ENCODE measurements at places on chromosomes 3 and 15.

DNA sequence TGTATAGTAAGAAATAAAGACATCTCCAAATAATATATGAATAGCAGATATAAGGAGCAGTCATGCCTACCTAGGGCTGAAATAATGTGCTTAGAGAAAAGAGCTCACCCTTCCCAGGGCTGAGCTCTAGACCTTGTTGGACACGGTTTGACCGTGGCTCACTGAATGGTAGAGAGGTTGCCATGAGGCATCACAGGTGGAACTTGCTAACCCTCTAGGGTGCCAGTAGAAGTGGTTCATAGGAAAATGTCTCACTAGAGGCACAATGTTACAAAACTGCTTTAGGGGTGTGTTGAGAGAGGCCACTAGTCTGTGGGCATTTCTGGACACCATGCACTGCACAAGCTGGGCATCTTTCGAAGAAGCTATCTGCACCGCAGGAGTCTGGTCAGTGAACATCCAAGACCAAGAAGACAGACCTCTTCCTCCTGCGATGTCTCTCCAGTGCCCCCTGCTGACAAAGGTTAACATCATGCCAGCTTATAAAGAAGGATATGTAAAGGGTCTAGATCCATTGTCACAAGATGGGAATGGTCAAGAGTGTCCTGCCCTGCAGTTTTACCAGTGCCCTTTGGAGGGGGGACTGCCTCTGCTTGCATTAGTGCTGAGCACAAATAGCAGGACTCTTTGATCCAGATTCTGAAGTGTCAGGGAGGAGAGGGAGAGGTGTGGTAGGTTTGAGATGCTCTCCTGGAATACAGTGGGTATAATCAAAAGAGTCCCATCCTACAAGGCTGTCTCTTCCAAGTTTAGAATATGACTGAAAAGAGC lies 266.8 kb downstream of the ZNF385D start:
- DNase-seq = peak; percentile 12

- DNase-seq = no peak
Measured at GRCh38 chr15:98386561-98386960, 261.8 kb upstream of the IGF1R start.

- no peak for DNase-seq
Measured at GRCh38 chr3:152190636-152191183, 78.0 kb upstream of the MBNL1 start.

DNA sequence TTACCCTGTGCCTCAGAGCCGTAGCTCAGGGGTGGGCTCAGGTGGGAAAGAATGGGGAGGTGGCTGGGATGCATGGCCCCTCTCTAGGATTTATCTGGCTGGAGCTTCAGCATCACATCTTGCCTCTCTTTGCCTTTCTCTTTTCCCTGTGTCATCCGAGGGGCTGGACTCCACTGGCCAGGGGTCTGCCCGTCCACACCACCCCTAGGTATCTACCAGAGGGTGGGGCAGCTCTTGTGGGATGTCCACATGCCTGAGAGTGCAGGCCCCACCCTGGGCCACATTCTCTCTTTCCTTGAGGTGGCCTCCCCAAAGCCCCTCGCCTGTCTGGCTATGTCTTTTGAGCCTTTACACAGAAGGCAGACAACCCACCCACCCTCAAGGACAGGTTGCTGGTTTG lies 37.2 kb downstream of the PXYLP1 start:
- DNase-seq = no peak

DNA sequence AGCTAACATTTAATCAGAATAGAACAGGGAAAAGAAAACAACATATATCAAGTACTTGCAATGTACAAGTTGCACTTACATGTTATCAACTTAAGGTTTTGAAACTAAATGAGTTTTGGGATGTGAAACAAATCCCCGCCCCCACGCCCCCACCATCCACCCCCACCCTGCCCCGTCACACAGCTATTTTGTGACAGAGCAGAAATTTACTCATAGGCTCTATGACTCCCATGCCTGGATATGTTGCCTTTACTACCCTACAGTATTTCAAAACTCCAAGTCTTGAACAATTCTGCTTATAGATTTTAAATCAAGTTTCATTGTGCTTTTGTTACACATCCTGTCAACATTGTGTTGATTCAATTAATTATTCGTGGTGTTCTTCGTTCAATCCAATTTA lies 18.1 kb upstream of the IL1RAP start:
- no peak for DNase-seq

- no peak for DNase-seq
Measured at GRCh38 chr15:94524565-94524964, 293.2 kb downstream of the MCTP2 start.

GRCh38 chr15:71807691-71808091 lies 2.7 kb upstream of the NR2E3 start:
- no peak for DNase-seq

- DNase-seq = no peak
Measured at GRCh38 chr3:155393316-155393715, 99.8 kb upstream of the STRIT1 start.

- DNase-seq = no peak
Measured at GRCh38 chr15:69725957-69726356, 273.3 kb downstream of the RPLP1 start.

- no peak for DNase-seq
Measured at GRCh38 chr3:40990062-40990456, 209.2 kb upstream of the CTNNB1 start.

DNA sequence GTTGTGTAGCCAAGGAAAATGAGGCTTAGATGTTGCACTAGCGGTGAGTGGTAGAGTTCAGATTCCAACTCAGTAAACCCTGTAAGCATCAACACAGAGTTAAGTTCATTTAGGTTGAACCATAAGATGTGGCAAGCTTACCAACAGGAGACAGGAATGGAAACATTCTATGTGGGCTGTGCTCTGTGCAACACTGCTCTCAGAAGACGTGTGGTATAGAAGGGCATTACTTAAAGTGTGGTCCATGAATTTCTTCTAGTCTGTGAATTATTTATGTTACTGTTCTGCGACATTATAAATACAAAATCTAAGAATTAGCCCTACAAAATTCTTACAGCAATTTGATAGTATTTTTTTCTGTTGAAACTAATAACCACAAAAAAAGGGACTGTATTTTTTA lies 213.3 kb downstream of the GRM7 start:
- DNase-seq = no peak

DNA sequence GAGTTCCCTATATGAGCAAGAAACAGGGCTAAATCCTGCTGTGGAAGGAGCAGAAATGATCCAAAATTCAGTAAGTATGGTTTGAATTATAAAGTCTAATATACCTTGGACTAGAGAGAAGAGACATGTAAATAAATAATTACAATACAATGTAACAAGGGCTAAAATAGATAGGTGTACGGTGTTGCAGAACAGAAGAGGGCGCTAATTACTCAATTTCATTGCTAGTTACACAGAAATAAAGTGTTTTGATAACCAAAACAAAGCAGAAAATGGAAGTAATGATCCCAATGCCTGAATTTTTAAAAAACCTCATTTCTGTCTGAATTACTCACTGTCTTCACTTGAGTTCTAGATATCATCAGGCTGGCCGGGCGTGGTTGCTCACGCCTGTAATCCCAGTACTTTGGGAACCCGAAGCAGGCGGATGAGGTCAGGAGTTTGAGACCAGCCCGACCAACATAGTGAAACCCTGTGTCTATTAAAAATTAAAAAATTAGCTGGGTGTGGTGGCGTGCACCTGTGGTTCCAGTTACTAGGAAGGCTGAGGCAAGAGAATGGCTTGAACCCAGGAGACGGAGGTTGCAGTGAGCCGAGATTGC lies 8.3 kb upstream of the PLCH1 start:
- DNase-seq = no peak

- no peak for DNase-seq
Measured at GRCh38 chr3:1026395-1026794, 66.4 kb upstream of the CNTN6 start.

GRCh38 chr3:36964817-36965216 lies 20.0 kb upstream of the TRANK1 start:
- DNase-seq = no peak

- no peak for DNase-seq
Measured at GRCh38 chr15:84611631-84612030, 10.8 kb downstream of the ZSCAN2 start.

DNA sequence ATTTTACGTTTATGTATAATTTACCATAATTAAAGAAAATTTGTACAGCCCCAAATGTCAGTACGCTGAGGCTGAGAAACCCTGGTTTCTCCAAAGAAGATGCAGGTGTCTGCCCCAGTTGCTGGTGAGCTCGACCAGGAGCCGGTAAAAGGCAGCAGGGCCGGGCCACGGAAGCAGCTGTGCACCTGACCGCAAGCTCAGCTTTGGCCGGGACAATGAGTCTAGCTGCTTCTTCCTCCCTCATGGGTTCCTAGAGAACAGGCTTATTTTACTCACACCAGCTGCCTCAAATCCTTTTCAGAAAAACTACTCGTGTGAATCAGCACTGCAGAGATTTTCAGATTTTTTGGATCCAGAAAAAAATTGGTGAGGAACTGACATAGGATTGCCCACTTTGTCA lies 18.0 kb upstream of the ZXDC start:
- peak; percentile 83 for DNase-seq

GRCh38 chr3:69326855-69327300 lies 59.0 kb downstream of the FRMD4B start:
- peak; percentile 85 for DNase-seq

DNA sequence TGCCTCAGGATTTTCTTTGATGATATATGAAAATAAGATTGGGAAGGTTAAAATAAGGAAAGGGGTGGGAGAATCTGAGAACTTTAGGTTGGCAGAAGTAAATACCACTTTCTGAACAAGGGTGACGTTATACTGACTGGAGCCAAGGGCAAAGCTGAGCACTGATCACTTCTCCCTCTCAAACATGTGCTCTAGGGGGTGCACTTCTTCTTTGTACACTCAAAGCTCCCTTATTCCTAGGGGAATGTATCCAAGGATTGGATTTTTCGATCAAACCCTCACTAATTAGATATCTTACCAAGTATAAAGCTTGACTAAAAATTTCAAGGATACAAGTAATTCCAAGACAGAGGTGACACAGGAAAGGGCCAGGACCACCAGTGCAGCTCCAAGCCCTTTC lies 243.9 kb upstream of the UMPS start:
- no peak for DNase-seq

- DNase-seq = no peak
Measured at GRCh38 chr3:112640276-112640929, 540 bp downstream of the CCDC80 start.

GRCh38 chr15:29457729-29458128 lies 188.1 kb upstream of the NSMCE3 start:
- DNase-seq = no peak

DNA sequence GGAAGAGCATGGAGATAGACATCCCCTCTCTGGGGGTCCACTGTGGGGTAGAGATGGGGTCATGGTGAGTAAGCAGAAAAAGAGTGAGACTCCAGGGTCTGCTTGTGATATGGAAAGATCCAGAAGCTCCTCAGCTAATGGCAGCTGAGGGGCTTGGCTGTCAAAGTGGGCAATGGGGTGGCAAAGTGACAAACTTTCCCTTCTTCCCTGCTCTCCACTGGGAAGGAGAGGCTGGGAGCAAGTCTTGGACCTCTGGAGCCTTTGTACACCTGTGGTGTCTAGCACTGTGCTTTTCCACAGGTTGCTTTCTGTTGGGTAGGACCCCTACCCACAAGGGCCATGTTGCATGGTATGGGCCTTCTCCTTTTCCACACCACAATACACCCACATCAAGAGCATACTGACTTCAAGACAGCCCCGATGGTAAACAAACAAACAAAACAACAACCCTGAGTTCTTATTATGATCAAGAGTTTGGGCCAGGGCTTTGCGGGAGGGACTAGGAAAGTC lies 3.5 kb downstream of the ITGA11 start:
- no peak for DNase-seq

GRCh38 chr3:12838179-12838965 lies 3.0 kb downstream of the RPL32 start:
- no peak for DNase-seq

GRCh38 chr3:150075417-150075865 lies 104.7 kb upstream of the PFN2 start:
- DNase-seq = no peak

DNA sequence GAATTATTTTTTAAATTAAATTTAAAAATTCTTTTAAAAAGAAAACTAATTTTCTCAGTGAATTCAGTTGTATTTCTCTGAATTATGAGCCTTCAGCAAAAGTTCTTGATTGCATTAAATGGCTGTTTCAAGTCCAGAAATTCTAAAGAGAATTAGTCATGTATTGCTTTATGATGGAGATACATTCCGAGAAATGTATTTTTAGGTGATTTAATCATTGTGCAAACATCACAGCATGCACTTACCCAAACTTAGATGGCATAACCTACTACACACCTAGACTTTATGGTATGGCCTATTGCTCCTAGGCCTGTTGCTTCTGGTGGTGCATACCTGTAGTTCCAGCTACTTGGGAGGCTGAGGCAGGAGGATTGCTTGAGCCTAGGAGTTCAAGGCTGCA lies 44.3 kb upstream of the GCNT3 start:
- DNase-seq = no peak

GRCh38 chr15:84921121-84921520 lies 36.7 kb downstream of the SLC28A1 start:
- DNase-seq = no peak

DNA sequence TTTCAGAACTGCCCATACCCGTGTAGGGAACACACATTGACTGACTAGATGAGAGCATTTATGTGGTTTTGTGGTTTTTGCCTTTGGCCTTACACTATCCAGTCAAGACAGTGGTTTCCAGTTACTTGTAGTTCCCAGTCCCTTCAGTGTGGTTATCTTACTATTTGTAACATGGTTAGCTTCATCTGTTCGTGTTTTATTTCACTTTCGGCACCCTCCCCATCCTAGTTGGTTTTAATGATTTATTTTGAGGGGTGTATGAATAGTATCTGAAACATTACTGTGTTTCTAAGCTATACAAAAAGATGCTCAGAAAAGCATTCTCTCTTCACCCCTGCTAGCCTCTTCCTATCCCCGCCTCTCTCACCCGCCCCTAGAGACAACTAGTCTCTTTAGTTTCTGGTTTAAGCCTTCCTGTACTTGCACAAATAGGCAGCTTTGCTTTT lies 14.1 kb downstream of the LYSMD4 start:
- DNase-seq = no peak

DNA sequence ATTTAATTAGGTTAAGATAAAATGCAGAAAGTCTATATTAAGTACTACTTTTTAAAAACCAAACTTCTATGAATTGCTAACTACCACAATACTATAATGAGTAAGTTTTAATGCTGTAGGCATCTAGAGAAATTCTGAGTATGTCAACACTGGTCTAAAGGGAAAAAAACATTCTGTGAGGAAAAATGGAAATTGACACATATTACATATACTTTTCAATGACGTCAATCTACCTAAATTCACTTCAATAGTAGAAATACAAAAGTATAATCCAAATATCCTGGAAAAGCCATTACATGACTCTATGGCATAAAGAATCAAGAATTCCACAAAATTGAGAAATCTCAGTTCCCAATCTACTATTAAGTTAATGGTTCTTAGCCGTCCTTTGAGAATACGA lies 2.2 kb downstream of the SECISBP2L start:
- DNase-seq = no peak
